ENCODE measurements at places on chromosomes 6 and 20.
A peak's percentile ranks its signal among the peaks of the same experiment; 100 is the strongest.

GRCh38 chr20:62602550-62602949 is 39.8 kb upstream of the SLCO4A1 start:
- peak overlapping the region; percentile 84 for H3K4me3 ChIP-seq
- H3K36me3 ChIP-seq = no peaks in the 10 kb centered on the region
- peaks cover 48% of the 10 kb centered on the region for H3K4me1 ChIP-seq

DNA sequence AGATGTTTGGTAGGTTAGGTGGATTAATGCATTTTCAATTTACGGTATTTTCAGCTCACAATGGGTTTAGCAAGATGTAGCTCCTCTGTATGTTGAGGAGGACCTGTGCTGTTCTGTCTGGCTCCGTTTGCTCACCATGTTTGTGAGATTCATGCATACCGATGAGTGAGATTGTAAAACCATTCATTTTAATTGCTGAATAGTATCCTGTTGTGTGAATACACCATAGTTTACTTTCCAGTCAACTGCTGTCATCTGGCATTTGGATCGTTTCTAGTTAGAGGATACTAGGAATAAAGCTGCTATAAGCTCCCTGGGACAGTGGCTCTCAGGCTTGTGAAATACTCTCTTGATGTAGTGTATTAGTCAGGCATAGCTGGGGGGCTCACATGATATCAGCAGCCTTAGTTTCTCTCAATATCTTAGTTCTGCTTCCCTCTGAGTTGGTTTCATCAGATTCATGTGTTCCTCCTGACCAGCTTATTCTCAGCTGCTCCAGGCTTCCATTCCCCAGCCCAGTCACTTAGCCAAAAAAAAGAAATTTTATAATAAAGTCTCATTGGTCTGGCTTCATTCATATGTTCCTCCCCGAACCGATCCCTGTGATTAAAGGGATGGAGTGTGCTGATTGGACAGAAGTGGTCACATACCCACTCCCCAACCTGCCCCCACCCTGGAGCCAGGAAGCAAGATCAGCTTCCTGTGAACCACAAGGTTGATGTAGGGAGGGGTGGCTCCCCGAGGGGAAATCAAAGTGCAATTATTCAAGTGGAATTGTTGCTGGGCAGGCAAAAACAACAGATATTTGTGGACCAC is 10.9 kb upstream of the B4GALT5 start:
- H3K27ac ChIP-seq = no peak overlapping the region
- no peak for DNase-seq
- H3K4me3 ChIP-seq = peak overlapping the region; percentile 23
- no peaks in the 10 kb centered on the region for H3K36me3 ChIP-seq

DNA sequence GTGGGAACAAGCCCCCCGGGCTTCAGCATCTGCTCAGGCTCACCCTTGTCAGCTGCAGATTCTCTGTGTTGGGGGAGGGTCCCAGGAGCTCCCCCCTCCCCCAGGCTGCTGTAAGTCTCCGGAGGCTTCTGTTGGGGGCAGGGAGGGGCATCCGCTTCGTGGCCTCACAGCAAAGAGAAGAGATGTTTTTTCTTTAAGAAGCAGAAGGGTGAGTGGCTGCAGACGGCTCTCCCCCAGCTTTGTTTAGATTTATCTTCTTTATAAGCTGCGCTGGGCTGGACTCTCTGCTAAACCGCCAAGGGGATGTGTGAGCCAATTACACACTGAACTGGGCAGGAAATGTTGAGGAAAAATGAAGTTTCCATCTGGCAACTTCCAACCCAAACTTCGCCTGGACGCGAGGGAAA is 48.7 kb upstream of the GATA5 start:
- H3K36me3 ChIP-seq = no peaks in the 10 kb centered on the region
- peaks cover 2% of the 10 kb centered on the region for H3K27me3 ChIP-seq
- no peak for DNase-seq

- peaks cover 9% of the 10 kb centered on the region for H3K4me1 ChIP-seq
- DNase-seq = no peak
- no peak overlapping the region for H3K27ac ChIP-seq
- H3K27me3 ChIP-seq = peaks cover 5% of the 10 kb centered on the region
Observed at GRCh38 chr6:246352-246751, 45.9 kb upstream of the DUSP22 start.

GRCh38 chr6:139777202-139777970 is 402.9 kb upstream of the CITED2 start:
- no peak for DNase-seq
- no peak overlapping the region for H3K4me3 ChIP-seq
- no peak overlapping the region for H3K27ac ChIP-seq
- H3K4me1 ChIP-seq = no peaks in the 10 kb centered on the region
- H3K27me3 ChIP-seq = no peaks in the 10 kb centered on the region

GRCh38 chr6:124530926-124531325 is 431.3 kb upstream of the RNF217 start:
- no peak for DNase-seq
- no peak overlapping the region for H3K4me3 ChIP-seq
- H3K4me1 ChIP-seq = no peaks in the 10 kb centered on the region
- H3K27me3 ChIP-seq = no peaks in the 10 kb centered on the region
- H3K27ac ChIP-seq = no peak overlapping the region
- no peaks in the 10 kb centered on the region for H3K36me3 ChIP-seq
